ENCODE measurements at places on chromosomes 1 and 21.
A peak's percentile ranks its signal among the peaks of the same experiment; 100 is the strongest.

DNA sequence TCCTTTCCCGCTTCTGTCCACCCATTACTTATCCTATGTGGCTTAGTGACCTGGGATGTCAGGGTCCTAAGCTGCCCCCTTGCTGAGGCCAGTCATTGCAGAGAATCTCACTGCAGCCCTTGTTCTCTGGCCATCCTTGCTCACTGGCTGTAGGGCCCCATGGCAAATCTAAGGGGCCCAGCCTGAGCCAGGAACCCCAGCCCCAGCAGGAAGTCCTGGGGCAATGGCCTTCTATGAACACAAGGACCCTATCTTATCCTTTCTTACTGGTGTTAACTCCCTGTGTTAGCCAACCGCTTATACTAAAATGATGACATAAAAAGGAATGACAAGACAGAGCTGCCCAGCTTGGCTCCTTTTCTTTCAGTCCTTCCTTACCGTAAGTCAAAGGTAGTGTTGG lies 29.9 kb downstream of the DHCR24 start:
- no peak for DNase-seq

DNA sequence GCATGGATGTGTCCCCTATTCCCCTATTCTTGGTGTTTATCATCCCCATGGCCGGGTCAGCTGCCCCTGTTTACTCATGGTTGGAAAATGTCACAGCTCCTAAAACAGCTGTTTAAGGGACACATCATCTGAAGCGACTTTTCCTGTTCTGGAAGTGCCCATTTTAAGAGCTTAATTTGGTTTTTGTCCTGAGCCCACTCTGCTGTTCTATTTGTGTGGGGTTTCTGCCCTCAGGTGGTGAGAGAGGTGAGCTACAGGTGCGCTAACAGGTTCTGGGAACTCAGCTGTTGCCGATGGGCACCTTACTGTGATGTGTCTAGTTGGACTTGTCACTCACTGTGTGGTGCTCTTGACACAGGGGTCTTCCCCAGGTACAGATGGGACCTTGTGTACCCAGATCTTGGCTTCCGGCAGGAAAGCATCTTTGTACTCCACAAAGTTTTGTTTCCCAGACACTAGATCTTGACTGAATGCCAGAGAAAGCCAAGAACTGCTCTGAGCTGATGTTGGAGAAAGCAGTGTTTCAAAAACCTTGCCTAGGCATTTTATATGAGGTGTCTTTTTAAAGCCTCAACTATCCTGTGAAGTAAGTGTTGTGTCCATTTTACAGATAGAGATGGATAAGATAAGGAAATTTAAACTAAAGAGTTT lies 59.0 kb upstream of the CD1D start:
- peak; percentile 18 for DNase-seq

DNA sequence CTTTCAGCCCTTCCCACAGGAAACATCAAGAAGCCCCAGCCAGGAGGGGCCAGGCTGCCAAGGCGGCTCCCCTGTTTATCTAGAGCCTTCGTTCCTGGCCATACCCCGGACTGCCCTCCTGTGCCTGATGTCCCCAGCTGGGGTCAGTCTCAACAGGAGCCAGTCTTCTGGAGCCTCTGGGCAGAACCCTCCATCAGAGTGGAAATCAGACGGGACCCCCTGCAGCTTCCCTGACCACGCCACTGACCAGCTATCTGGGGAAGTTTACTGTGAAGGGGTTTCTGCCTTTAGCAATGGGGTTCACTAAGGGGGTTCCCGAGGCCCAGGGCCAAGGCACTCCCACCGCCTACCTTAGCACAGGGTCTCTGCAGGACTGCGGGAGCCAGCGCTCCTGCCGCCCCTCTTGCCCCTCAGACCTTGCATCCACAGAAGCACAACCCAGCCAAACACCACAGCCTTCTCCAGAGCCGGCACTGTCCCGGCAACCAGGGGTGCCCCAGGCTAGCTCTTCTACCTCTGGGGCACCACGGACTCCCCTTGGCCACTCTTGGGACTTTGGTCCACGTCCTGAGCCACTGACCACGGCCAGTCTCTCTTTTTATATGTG lies 3.5 kb upstream of the MTFR1L start:
- DNase-seq: no peak

- no peak for DNase-seq
Measured at GRCh38 chr1:226369110-226369509, 38.8 kb downstream of the PARP1 start.

DNA sequence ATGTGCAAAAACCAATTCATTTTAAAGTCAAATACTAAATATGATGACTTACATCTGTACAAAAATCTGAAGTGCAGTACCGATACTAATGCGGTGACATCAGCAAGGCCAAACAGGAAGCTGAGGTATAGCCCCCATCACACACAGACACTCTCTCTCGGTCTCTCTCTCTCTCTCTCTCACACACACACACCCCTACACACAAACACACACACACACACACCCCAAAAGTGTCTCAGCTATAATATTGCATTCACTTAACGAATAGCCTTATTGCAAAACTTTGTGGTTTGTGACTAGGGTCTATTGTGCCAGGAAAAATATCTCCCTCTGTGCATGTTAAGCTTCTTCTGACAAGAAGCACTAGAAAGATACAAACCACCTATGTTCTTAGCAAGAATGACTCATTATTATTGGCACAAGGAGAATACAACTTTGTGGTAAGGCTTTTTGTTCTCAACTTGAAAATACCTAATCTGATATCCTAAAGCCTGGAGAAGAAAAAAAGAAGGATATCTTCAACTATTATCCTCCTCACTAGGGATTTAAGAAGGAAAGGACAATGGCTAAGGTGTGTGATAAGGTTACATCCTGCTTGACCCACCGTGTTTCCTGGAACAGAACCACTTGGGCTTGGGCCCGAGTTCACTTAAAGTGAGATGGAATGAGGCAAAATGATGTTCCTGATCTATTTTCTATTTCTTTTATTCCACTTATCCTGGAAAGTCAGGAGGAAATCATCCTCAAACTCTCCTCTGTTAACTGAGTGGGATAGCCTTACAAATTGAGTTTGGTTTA lies 107.1 kb downstream of the NIBAN1 start:
- peak; percentile 96 for DNase-seq

- DNase-seq: no peak
Measured at GRCh38 chr21:30391492-30392025, 4.3 kb upstream of the KRTAP13-1 start.

DNA sequence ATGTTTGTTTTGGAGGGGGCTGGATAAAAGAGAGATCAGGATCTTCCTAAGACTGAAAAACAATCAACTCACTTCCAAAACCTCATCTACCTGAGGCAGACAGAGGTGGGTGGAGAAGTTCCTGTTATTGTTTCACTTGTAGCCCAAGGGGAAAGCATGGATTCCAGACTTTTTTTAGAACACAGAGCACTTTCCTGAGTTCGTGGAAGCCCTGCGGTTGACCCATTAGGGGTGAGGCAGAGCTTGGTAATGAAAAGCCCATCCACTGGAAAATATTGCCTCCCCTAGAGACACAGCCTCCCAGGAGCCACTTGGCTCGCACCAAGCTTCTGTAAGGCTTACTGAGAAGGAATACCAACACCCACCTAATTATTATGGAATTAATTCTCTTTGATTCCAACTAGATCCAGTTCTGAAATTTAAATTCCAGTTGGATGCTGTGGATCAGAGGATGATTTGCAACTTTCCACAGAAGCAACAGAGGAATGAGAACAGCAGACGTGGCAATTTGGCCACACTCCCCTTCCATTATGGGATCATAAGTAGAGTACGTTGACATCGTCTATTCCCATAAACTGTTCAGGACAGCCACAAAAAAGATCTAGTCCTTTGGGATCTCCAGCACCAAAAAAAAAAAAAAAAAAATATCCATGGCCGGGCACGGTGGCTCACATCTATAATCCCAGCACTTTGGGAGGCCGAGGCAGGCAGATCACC lies 4.1 kb upstream of the PEF1 start:
- DNase-seq: no peak

- no peak for DNase-seq
Measured at GRCh38 chr1:203244776-203245175, 15.3 kb upstream of the CHIT1 start.

- DNase-seq: no peak
Measured at GRCh38 chr1:156663178-156663577, 14.0 kb downstream of the NES start.

DNA sequence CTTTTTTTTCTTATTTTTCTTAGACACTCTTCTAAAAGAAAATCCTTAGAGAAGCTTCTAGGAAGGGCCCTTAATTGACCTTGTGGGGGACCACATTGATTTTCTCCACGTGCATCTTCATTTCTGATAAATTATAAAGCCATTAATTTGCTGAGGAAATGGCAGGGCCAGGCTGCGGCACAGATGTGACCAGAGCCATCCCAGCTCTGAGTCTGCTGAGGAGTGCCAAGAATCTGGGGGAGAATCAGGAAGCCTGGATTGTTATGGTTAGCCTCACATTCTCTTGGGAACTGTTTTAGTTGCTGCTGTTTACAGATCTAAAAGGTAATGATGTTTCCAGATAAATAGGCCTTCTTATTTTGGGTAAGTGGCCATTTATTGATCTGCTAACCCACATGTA lies 16.2 kb downstream of the PROX1 start:
- DNase-seq: no peak

- peak; percentile 43 for DNase-seq
Measured at GRCh38 chr1:172742599-172743500, 83.9 kb downstream of the FASLG start.

GRCh38 chr1:61950418-61950817 lies 208.1 kb downstream of the PATJ start:
- DNase-seq: no peak

DNA sequence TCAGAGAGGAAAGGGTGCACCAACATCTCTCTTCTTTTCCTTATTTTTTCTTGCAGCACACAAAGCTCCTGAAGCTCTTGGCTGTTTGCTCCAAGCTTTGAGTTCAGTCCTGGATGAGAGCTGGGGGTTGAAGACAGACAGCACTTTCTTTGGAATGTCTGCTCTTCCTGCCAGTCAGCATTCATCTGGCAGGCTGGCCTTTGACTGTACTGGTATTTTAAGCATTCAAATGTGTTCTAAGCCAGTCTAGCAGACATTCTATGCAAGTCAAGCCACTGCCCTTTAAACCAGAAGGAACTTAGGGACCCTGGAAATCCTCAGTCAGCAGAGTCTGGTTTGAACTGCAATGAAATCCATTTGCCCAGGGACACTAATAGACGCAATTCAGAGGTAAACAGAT lies 45.0 kb downstream of the XCL1 start:
- peak; percentile 79 for DNase-seq

DNA sequence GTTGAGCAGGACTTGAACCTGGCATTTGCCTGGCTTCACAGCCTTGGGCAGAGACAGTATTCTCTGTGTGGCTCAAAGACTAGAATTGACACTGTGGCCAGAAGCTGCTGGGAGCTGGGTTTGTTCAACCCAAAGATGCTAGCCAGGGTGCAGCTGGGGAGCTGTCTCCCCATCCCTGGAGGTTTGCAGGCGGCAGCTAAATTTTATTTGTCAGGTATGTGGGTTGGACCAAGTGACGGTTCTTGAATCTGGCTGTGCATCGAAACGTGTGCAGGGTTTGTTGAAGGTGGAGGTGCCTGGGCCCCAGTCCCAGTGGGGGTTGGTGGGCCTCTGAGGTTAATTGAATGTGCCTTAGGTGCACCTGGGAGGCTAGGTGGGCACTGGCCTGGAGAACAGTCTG lies 11.8 kb downstream of the WNT4 start:
- no peak for DNase-seq

DNA sequence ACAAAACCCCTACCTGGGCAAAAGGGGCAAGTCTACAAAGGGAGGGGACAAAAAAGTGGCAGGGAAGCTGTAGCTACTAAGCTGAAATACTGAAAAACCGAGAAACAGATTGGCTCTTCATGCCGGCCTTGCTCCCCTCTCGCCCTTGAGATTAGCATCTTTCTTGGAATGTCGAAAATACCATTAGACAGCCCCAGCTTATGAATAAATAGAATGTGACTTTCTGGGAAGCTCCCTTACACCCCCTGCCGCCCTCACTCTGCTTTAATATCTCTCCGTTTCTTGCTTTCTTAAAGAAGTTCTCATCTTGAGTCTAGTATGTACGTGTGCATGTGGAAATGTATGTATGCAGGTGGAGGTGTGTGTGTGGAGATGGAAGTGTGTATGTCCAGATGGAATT lies 14.1 kb downstream of the TRAF3IP3 start:
- DNase-seq: no peak

GRCh38 chr1:159441360-159441759 lies 1.8 kb downstream of the OR10J1 start:
- no peak for DNase-seq

- DNase-seq: no peak
Measured at GRCh38 chr1:172381946-172382345, 38.5 kb upstream of the C1orf105 start.

DNA sequence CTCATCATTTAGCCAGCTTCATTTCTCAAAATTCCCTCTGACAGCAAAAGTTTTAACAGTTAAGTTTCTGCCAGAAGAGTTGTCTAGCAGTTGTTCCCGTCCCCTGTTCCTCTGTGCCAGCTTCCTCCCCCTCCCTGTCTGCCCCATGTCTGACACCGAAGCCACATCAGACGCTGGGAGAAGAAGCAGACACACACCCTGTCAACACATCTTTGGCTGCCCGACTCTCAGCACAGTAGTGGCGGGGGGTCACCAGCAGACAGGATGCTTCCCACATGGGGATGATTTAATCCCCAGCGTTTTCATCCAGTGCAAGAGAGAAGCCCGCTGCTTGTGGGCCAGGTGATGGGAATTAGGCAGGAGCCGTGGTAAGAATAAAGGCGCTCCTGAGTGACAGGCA lies 379.4 kb upstream of the RUNX1 start:
- peak; percentile 63 for DNase-seq

DNA sequence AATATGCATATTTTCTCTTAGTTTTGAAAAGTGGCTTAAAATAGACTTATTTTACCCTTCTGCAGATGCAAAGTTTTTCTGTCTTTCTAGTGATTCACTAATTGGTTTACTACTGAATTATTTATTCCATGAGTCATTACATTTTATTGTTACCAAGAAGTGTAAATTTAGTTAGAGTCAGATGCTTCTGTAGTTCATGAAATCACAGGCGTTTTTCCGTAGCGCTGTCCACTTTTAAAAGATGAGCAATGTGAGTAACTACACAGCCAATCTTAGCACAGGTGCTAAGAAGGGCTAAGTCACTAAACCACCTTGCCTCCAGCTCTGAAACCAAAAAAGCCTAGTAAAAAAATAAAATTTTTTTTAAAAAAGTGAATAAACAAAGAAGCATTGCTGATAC lies 24.7 kb downstream of the RGS13 start:
- peak; percentile 12 for DNase-seq

DNA sequence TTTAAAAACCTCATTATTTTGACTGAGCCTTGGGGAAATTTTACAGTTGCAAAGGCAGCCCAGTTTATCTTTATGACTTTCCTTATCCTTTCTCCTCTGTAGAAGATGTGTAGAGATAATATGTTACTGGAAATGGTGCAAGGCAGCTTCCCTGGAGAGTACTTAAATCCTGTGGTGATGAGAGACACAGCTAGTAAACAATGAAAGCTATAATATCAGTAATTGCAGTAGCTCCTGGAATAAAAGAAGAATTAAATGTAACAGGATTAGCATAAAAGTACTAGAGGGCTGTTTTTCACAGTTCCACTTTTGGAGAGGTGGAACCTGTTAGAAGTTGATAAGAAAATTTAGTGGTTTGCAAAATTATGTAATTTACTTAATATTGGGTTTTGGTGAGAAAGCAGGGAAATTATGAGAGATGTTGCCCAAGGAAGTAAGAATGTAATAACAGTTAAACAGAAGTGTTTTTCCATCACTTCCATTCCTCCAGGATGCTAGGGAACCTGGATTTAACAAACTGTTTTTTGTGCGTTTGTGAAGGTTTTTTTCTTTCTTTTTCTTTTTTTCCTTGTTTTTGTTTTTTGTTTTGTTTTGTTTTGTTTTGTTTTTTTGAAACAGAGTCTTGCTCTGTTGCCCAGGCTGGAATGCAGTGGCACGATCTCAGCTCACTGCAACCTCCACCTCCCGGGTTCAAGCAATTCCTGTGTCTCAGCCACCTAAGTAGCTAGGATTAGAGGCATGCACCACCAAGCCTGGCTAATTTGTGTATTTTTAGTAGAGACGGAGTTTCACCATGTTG lies 15.7 kb upstream of the EDEM3 start:
- no peak for DNase-seq
